Fibroblast of mammary gland (primary cell): ENCODE measurements at places on chromosomes 12 and 14.

GRCh38 chr14:71398450-71398849, 491.2 kb downstream of the PCNX1 start:
- no peak for DNase-seq

GRCh38 chr12:71581206-71581605, 82.4 kb downstream of the ZFC3H1 start:
- DNase-seq, result no peak

DNA sequence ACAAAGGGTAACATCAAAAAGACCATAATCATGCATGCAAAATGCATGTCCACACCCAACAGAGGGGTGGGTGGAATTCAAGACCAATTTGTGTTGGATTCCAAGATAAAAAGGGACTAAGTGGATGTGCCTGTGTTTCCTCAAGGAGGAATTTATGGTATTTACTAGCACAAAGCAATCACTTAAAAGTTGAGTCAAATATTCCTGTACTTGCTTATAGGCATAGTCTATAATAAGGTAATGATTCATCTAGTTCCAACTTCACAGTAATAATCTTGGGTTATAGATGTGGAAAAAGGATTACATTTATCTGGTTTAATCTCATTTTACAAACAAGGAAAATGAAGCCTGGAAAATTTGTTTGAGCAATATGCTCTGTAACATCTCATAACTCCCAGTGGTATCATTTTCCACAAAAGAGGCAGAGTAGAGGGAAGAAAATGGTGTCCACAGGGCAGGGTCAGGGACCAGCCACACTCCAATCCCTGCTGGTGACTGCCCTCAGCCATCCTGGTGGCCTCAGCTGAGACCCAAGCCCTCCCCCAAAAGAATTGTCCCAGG, 80.8 kb upstream of the REP15 start:
- no peak for DNase-seq

DNA sequence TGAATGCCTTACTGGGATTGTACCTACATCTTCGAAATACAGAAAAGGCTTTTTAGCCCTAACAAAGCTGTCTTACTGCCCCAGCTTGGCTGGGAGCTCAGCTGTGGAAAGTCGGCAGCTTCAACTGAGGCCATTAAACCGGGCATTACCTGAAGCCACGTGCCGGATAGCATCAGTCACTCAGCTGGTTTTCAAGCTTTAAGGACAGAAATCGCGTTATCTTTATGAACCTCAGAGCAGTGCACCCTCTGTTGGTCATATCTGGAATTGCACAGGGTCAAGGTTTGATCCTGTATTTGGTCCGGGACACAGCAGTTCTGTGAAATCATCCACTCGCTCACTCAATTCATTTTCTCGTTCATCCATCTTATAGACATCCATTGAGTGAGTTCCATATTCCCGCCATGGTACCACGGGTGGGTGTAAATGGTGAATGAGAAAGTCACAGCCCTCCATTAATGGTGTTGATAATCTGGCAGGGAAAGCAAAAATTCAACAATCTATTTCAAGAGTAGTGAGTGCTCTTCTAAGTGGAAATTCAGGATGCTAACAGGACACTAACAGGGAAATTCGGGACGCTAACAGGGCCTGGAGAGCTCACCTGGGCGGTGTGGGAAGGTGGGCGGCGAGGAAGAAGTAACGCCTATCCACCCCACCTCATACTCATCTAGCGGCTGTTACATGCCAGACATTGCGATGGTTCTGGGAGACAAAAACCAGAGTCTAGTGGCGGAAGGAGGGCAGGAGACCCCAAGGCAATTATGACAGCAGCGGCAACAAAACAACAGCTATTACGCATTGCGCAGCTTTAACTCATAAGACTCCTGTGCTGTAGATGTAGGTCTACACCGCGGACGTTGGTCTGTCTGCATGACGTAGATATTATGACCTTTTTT, 60.6 kb upstream of the TCL1A start:
- DNase-seq, result peak; percentile 58

DNA sequence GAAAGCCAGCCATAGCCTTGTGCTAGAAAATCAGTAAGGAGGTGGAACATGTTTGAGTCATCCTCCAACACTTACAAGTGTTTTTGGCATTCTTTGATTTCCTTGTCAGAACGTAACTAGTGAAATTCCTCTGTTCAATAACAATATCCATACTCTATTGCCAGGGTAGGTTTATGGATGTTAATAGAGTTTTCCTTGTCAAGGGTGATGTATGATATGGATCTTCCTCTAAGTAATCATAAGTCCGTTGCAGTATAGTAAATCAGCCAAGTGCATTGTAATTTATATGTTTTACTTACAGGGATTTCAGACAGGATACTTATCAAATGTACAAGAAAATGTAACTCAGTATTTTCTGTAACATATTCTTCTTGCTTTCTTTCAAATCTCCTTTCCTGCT, 19.4 kb downstream of the NAV3 start:
- no peak for DNase-seq

DNA sequence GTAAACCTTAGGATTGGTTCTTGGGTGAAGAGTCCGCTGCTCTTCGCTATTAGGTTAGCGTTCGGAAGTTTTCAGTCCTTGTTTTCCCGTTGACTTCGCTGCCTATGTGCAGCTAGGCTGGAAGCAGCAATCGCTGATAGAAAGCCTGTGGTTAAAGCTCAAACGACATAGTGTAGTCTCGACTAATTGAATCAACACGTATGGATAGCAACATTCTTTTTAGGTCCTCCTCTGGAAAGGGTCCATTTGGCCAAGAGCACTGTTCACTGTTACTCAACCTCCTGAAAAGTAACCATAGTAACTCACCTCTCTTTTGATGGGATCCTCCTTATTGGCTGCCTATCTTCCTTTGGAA, 355.5 kb downstream of the SNAPC1 start:
- no peak for DNase-seq

GRCh38 chr14:100187247-100187833, 27.9 kb upstream of the DEGS2 start:
- no peak for DNase-seq

GRCh38 chr12:57733928-57734327, 4.6 kb downstream of the AGAP2 start:
- DNase-seq, result no peak

DNA sequence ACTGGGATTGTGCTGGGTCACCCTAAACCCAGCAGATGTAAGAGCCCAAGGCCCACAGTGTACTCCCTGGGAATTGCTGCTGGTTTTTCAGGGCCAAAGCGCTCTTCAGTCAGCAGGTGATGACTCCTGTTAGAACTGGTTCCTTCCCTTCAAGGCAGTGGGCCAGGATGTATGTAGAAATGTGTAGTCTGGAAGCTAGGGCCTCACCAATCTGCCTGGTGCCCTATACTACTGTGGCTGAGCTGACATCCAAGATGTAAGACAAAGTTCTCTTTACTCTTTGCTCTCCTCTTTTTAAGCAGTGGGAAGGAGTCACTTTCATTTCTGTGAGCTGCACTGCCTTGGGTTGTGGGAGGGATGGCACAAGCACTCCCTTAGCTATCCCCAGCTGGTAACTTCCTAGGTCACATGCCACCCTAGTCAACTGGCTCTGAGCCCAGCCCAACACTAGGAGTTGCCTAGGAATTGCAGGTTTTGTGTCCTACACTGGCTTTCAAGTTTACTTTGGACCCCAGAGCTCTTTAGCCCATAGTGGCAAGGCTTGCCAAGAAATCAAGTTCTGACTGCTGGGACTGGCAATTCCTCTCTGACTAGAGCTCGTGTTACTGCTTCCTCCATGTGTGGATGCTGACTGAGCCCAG, 249.2 kb downstream of the C12orf50 start:
- no peak for DNase-seq

- DNase-seq, result no peak
Observed at GRCh38 chr12:113519464-113520307, 48.0 kb upstream of the LHX5 start.

GRCh38 chr12:69947897-69948296, 122.9 kb downstream of the MYRFL start:
- peak; percentile 9 for DNase-seq

DNA sequence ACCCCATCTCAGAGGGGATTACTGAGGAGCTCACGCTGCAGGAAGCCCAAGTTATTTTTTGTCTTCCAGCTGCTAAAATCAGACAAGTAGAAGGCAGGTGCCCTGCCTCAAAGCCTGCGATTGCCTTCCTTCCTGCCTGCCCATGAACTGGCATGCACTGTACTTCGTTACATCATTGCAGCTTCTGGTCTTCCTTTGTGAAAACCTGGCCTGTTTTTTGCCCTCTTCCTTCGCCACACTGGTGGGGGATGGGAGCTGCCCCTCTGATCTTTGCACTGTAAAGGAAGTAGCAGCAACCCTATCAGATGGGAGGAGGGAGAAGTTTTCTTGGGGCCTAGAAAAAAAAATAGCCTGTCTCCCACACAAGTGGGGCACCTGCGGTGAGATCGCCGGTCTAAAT, 1098.7 kb downstream of the BCL11B start:
- no peak for DNase-seq

- DNase-seq, result no peak
Observed at GRCh38 chr12:66767536-66767935, 88.7 kb upstream of the GRIP1 start.

DNA sequence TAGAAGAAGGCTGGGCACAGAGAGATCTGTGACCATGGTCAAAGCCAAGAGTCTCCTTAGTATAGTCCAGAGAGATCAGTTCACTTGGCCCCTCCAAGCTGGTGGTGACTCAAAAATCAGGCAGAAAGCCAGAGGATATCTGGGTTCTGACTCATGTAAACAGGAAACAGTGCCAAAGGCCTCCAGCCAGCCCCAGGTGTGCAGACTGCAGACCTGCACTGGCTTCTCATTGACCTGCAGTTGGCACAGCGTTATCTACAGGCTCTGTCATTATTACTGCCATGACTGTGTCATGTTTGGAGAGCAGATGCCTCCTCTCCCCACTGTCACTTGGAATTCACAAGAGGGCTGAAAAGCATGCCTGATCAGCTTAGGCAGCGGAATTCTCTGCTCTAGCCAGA, 295.7 kb upstream of the PRKD1 start:
- peak; percentile 95 for DNase-seq

GRCh38 chr12:130288691-130289090, 49.0 kb upstream of the PIWIL1 start:
- DNase-seq, result no peak

DNA sequence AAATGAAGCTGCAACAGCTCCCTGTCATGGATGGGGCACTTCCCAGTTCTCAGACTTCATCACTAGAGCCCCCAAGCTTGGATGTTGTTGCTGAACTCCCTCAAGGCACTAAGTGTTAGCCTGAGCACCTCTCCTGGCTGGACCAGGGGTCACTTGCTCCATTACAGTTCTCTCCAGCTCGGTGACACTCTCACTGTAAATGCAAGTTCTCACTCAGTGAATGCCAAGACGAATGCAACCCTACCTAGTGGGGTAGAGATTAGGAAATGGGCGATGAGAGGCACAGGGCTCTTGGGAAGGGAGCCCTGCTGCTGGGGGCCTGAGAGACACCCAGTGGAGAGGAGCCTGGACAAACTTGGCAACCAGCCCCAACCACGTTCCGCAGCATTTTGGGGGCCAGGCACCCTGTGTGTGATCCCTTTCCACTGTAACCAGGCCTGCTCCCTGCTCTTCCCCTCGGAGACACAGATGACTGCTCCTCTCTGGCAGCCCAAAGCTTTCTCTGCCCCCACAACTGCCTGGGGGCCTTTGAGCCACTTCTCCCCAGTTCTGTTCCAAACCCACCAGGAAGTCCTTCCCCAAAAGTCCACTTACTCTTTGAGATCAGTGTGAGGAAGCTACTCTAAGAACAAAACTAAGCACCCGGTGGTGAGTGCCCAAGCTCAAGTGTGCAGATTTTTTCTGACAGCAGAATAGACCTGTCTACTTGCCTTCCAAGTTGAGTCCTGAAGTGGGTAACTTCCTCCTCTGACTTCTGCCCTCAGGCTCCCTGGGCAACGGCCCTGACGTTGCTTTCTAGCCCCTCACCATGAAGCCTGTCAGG, 8.0 kb upstream of the SELPLG start:
- DNase-seq, result no peak

GRCh38 chr12:37546206-37546605, 770.4 kb upstream of the ALG10B start:
- DNase-seq, result no peak

DNA sequence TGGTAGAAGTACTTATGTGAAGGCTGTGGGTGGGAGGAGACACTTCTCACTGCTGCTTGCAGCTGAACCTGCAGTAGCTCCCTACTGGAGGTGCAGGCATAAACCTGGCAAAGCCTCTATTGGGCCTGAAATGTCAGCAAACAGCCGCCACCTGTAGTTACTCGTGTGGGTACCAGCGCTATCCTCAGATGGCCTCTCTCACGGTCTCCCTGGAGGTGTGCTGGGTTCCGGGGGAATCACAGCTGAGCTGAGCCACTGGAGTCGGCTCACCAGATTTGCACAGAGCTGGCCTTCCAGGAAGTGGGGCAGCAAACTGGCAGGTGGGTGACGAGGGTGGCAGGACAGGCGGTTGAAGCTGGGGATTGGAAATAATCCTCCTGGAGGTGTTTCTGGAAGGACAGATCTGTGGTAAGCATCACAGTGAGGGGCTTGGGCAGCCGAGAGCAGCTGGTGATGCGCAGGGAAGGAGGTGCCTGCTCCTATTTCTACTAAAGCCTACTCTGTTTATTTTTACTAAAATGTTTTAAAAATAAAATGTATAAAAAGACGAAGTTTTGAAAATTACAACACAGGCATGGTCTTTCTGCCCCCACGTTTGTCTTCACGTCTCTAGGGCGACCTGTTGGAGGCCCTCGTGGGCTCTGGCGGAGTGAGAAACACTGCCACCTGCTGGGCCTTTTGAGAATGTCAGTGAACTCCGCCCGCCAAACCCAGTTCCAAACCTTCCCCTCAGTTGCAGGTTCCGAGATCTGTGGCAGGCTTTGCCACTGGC, 67.8 kb upstream of the PLEKHG3 start:
- DNase-seq, result peak; percentile 60

DNA sequence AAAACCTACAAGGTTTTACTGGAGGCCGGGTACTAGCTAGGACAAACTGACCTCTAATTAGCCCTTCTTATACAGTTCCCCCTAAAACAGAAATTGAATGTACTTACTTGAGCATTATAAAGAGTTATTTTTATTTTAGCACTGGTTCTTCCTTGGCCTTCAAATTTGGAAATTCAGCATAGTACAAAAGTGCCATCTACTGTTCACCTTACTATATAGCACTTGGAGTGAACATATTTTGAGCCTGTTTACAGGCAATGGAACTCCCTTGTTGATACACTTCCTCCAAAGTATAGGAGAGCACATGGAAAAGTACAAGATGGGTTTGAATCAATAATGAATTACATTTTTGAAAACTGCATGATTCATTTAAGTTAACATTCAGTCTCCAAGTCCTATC, 3.9 kb upstream of the POC1B start:
- peak; percentile 67 for DNase-seq

- DNase-seq, result peak; percentile 41
Observed at GRCh38 chr12:98470469-98471082, 44.8 kb upstream of the TMPO start.

GRCh38 chr12:108729612-108730364, 1.5 kb downstream of the CORO1C start:
- peak; percentile 57 for DNase-seq

- DNase-seq, result no peak
Observed at GRCh38 chr12:80838024-80838658, 99.6 kb downstream of the LIN7A start.

DNA sequence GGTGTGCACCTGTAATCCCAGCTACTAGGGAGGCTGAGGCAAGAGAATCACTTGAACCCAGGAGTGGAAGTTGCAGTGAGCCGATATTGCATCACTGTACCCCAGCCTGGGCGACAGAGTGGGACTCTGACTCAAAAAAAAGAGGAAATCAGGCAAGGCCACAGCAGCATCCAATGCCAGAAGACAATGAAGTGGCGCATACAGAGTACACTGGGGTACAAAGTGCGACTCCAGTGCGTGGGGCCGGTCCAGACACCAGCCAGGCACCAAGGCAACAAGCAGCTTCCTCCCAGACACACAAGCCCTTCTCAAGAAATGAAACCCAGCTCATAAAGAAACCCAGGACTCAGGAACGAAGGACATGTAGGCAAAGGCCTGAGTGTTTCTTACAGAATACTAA, 28.2 kb downstream of the TTC7B start:
- DNase-seq, result no peak
